ENCODE measurements at places on chromosomes 1 and 21.

DNA sequence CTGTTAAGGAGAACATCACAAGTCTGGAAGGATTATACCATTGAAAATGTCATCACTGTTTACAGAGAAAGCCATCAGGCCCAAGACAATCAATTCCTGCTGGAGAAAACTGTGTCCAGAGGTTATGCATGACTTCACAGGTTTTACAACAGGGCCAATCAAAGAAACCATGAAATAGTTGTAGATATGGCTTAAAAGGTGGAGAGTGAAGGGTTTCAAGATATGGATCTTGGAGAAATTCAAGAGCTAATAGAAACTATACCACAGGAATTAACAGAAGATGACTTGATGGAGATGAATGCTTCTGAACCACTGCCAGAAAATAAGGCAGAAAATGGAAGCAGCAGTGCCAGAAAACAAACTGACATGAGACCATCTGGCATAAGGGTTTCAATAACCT is 30.2 kb downstream of the USP1 start:
- no peak for DNase-seq

DNA sequence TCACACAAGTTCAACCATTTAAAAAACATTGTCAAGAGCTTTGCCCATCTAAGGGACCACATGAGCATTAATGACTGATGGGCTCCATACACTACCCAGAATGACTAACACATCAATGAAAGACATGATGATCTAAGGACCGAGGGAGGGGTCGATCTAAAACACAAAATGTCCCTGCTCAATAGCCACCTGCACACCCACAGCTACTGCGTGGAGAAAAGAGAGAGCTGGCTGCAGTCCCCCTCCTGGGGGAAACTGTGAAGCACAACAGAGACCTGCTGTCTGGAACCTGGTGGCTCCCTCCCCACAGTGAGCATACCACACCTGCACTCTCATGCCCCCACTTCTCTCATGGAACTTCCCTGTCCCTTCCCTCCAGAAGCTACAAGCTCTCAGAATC is 130.1 kb upstream of the ERG start:
- no peak for DNase-seq

- DNase-seq: peak; percentile 35
Observed at GRCh38 chr1:246566813-246567645, 773 bp downstream of the CNST start.

DNA sequence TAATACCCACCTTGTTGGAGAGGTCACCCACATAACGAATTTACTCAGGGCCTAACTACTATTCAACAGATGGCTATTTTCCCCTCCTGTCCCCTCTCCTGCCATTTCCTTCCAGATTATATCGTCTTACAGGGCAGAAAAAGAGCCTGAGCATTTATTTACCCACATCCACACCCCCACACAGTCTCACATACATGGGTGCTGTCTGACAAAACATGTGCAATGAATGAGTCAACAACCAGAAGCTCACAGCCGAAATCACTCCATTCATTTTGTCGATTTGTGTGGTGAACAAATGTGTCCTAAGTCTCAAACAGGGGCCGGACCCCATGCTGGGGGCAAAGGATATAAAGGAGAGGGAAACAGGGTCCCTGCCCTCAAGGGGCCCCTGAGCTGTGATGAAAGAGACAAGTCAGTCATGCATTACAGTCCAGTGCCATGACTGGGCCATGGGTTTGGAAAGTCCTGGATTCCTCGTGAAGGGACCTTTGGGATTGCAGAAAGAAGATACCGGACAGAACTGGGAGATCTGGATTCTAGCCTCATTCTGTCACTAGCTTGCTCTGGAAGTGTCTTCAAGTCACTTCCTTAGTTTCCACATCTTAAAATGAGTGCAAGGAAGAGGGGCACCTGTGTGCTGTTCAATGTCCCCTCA is 16.4 kb upstream of the ZNF683 start:
- DNase-seq: no peak

- no peak for DNase-seq
Observed at GRCh38 chr21:43972850-43973633, 39.1 kb upstream of the TRAPPC10 start.

GRCh38 chr1:6180707-6181311 is 688 bp upstream of the CHD5 start:
- DNase-seq: no peak

- DNase-seq: no peak
Observed at GRCh38 chr1:203672346-203672745, 45.7 kb downstream of the ATP2B4 start.

- no peak for DNase-seq
Observed at GRCh38 chr1:100122177-100122576, 10.6 kb downstream of the SASS6 start.

- DNase-seq: peak; percentile 1
Observed at GRCh38 chr1:225777058-225777582, 506 bp upstream of the SRP9 start.

DNA sequence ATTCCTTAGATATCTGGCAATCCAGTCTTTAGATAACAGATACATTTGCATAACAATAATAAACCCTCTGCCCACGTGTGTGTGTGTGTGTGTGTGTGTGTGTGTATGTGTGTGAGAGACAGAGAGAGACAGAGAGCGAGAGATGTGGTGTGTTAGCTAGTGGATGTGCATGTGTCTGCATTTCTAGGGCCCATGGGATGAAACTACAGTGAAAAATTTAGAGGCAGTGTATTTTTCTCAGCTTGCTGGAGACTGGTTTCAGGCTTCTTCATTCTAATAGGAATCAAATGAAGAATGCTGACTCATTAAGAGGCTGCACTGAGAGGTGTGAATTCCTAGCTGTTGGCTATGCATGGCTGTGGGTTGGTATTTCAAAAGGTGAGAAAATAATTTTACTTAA is 303.2 kb downstream of the LMX1A start:
- DNase-seq: no peak

GRCh38 chr1:154719586-154720327 is 111.8 kb upstream of the ADAR start:
- DNase-seq: no peak

- DNase-seq: no peak
Observed at GRCh38 chr1:208312706-208313105, 68.5 kb upstream of the PLXNA2 start.

DNA sequence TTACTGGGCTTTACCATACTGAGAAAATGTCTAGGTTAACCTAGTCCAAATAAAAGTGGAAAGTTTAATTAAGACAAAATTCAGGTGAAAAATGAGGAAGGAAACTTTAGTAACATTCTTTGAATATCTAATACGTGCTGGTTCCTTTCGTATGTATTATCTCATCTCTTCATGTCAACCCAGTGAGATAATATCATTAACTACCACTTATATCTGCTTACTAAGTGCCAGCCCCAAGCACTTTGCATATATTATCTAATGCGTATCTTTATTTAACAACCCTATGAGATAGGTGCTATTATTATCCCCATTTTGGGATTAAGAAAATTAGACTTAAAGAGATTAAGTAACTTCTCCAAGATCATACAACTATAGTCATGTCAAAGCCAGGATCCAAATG is 12.5 kb upstream of the PLPP3 start:
- DNase-seq: no peak

GRCh38 chr1:234315588-234315987 is 57.7 kb upstream of the COA6 start:
- DNase-seq: no peak

DNA sequence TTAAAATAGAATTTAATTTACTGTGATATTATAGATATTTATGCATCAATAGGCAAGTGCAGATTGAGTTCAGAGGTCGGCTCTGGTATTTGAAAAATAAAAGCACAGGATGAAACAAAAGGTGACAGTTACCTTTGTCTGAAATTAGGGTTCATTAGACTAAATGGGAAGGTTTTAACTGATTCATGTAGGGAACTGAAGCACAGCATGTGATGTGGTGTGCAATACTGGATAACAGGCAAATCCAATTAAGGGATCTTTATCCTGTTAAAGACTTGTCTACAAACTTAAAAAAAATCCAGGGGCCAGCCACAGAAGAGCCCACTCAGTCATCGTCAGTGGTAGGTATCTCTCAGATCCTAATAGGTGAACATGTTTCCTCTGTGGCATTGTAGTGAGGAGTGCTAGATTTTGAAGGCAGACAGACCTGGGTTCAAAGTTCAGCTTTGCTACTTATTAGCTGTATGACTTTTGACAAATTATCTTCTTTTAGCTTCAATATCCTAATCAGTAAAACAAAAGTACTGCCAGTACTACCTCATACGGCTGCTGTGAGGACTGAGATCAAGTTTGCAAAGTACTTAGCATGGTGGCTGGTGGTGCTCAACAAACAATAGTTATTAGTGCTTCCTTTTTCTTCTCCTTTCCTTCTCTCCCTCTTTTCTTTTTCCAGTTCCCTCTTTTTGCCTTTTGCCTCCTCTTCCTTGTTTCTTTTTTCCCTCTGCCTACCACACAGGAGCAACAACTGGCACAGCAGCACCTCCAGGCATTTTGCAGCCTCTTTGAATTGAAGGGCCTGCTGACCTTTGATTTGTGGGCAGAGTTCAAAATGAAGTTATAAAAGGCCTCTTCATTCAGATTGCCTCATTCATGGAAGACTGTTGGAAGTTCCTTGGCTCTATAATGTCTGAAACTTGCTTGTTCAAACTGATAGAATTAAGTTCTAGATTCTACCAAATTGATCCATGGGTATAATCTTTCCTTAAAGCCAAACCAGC is 44.9 kb upstream of the FOXD3 start:
- DNase-seq: no peak

GRCh38 chr21:27077501-27077900 is 110.6 kb upstream of the ADAMTS5 start:
- DNase-seq: no peak

- DNase-seq: peak; percentile 75
Observed at GRCh38 chr1:15128520-15129313, 24.8 kb upstream of the TMEM51 start.

- no peak for DNase-seq
Observed at GRCh38 chr1:62796221-62796620, 12.3 kb downstream of the ATG4C start.

- no peak for DNase-seq
Observed at GRCh38 chr1:119482517-119483425, 24.2 kb upstream of the HSD3B1 start.

DNA sequence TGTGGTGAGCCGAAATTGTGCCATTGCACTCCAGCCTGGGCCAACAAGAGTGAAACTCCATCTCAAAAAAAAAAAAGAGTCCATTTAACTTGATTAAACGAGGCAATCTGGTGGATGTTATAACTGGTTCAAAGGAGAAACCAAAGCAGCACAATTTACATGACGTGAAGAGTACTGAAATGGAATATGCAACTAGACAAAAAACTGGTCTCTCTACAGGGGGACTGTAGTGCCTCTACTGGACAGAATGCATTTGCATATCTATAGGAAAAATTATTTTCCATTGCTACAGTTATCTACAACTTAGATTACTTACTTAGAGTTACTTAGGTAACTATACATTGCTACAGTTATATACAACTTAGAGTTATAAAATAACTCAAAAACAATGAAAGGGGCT is 2.7 kb upstream of the CAPN2 start:
- DNase-seq: no peak

DNA sequence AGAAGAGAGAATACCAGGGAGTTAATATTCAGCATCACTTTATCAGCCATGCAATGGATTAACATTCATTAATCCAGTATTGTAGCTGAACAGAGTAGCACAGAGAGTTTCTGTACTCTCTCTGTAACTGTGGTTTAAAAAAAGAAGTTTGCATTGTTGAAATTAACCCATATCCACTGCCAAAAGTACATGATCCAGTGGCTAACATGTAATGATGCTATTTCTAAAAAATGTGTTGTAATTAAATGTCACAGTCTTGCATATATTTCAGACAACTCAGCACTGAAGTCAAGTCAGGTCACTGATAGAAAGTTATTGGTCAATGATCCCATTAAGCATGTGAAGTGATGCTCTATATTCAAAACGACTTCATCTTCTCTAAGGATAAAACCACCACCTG is 141.3 kb downstream of the NRIP1 start:
- no peak for DNase-seq

GRCh38 chr1:225998560-225999226 is 450 bp downstream of the SDE2 start:
- no peak for DNase-seq

GRCh38 chr1:73771396-73771795 is 426.6 kb downstream of the LRRIQ3 start:
- DNase-seq: no peak

DNA sequence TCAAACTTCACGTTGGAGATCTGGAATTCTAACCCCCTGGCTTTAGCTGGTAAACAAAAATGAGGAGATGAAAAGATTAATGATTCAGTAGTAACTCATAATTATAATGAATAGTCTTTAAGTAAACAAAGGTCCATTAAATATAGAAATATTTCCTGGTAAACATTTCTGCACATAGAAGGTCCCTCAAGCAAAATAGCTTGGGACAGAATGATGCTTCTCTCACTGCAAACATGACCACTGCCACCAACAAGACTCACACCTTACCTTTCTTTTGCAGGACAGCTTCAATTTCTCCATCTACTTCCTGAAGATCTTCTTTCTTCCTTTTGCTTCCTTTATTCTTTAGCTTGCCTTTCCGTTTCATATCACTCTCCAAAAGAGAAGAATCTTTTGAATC is 25.2 kb downstream of the NVL start:
- DNase-seq: no peak

GRCh38 chr1:115463347-115463746 is 125.3 kb upstream of the NGF start:
- DNase-seq: no peak

GRCh38 chr1:19828546-19828945 is 13.5 kb upstream of the RNF186 start:
- DNase-seq: no peak

GRCh38 chr1:74528123-74528522 is 15.7 kb upstream of the LRRC53 start:
- no peak for DNase-seq

DNA sequence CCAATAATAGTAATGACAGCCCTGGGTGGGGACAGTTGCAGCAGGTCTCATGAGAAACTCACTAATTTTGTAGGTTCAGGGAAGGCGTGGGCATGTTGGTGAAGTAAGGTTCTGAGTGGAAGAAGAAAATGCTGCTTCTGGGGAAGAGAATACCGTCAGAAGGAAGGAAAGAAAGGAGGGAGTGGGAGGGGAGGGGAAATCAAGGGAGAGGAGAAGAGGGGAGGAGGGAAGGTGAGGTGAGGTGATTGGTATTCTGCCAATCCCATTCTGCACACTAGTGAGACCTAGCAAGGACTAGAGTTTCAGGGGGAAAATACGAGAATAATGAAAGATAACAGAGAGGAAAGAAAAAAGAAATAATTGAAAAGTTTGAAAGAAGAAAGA is 32.4 kb upstream of the MGST3 start:
- DNase-seq: no peak

GRCh38 chr1:27666294-27666693 is 5.7 kb downstream of the IFI6 start:
- no peak for DNase-seq

Measured in activated CD4-positive, alpha-beta T cell treated with anti-CD3 and anti-CD28 coated beads, Interleukin-2, Interleukin-4, amounts not matched to agents 100 ng/mL and 50 ng/mL, durations not matched to agents 16 hours and 8 hours (primary cell).